ENCODE measurements at places on chromosomes 12 and 14.

- DNase-seq, result no peak
- no peak overlapping the region for H3K4me3 ChIP-seq
- peaks cover 6% of the 10 kb centered on the region for H3K4me1 ChIP-seq
- no peaks in the 10 kb centered on the region for H3K36me3 ChIP-seq
Measured at GRCh38 chr12:29672580-29672979, 111.2 kb downstream of the TMTC1 start.

GRCh38 chr12:28699029-28699428 lies 450.0 kb upstream of the FAR2 start:
- H3K36me3 ChIP-seq, result no peaks in the 10 kb centered on the region
- no peak overlapping the region for H3K27ac ChIP-seq
- no peaks in the 10 kb centered on the region for H3K4me1 ChIP-seq
- H3K4me3 ChIP-seq, result no peak overlapping the region
- H3K27me3 ChIP-seq, result no peaks in the 10 kb centered on the region

DNA sequence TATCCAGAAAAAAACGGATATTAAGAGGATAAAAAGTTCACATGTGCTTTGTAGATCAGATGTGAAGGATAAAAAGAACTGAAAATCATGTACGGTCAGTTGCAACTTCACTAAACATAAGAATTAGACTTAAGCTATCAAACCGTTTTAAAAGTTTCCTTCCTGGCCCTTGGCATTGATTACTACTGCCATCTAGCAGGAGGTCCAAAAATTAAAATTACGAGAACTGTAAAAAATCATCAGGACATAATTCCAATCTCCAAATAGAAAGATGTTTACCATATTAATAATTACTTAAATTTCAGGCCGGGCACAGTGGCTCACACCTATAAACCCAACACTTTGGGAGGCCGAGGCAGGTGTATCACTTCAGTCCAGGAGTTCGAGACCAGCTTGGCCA lies 7.9 kb downstream of the WDR89 start:
- H3K36me3 ChIP-seq, result no peaks in the 10 kb centered on the region
- H3K27ac ChIP-seq, result no peak overlapping the region
- H3K4me1 ChIP-seq, result no peaks in the 10 kb centered on the region
- H3K4me3 ChIP-seq, result no peak overlapping the region
- no peaks in the 10 kb centered on the region for H3K27me3 ChIP-seq

DNA sequence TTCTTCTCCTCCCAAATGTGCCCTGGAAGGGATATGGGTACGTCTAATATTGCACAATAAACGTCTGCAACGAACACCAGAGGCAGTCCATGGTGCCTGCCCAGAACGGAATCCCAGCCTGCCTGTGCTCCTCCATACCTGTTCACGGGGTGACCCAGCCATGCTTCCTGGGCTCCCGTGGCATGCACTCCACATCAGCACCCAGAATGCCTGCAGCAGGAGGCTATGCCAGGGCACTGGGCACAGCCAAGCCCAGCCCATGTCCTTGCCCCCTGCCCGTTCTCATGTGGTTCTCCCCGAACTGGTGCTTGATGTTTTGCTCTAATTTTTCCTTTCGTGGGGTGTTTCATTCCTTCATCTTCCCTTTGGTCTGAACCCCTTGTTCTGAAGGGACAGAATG lies 404.3 kb downstream of the BCL11B start:
- H3K4me3 ChIP-seq, result no peak overlapping the region
- no peaks in the 10 kb centered on the region for H3K4me1 ChIP-seq
- H3K27ac ChIP-seq, result no peak overlapping the region
- H3K36me3 ChIP-seq, result no peaks in the 10 kb centered on the region
- DNase-seq, result no peak
- H3K27me3 ChIP-seq, result no peaks in the 10 kb centered on the region

DNA sequence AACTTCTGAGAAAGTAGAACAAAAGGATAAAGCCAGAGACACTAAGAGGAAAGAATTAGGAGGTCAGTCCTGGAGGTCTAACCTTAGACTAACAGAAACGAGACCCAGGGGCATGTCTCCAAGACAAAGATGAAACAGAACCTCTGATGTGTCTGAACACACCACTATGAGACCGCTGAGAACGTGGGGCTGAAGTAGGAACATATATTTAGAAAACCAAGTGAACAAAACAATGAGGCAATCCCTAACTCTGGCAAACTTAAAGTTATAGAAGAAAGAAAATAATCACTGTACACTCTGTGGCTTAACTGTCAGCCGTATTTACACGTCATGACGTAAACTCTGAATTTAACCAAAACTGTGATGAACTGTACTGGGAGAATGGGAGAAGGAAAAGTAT lies 17.9 kb downstream of the KCTD10 start:
- H3K36me3 ChIP-seq, result peaks cover 38% of the 10 kb centered on the region
- H3K4me3 ChIP-seq, result peak overlapping the region; percentile 2
- H3K27ac ChIP-seq, result peak overlapping the region; percentile 99
- H3K27me3 ChIP-seq, result no peaks in the 10 kb centered on the region
- no peak for DNase-seq

DNA sequence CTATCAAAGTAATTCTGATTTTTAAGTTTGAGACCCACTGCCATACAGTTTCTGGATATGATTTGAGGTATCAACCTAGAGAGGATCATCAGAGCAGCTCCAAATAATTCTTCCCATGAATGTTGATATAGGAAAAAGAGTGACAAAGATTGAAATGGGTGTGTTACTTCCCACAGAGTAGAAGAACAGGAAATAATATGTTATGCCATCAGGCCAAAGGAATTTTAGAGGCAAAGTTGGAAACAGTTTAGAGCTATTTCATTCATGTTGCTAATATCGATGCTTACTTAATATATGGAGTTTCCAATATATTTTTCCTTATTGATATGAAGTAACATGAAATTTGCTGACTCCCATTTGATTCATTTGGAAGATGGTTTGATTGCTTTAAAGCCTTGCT lies 8.9 kb upstream of the MSRB3 start:
- H3K4me3 ChIP-seq, result no peak overlapping the region
- DNase-seq, result no peak
- H3K27me3 ChIP-seq, result no peaks in the 10 kb centered on the region
- H3K36me3 ChIP-seq, result no peaks in the 10 kb centered on the region

GRCh38 chr14:104398656-104399055 lies 180.9 kb upstream of the C14orf180 start:
- H3K27me3 ChIP-seq, result no peaks in the 10 kb centered on the region
- no peaks in the 10 kb centered on the region for H3K4me1 ChIP-seq
- no peak overlapping the region for H3K27ac ChIP-seq

- no peaks in the 10 kb centered on the region for H3K27me3 ChIP-seq
- H3K4me1 ChIP-seq, result no peaks in the 10 kb centered on the region
- DNase-seq, result no peak
- H3K27ac ChIP-seq, result no peak overlapping the region
Measured at GRCh38 chr14:82412545-82412944, 878.9 kb upstream of the SEL1L start.

DNA sequence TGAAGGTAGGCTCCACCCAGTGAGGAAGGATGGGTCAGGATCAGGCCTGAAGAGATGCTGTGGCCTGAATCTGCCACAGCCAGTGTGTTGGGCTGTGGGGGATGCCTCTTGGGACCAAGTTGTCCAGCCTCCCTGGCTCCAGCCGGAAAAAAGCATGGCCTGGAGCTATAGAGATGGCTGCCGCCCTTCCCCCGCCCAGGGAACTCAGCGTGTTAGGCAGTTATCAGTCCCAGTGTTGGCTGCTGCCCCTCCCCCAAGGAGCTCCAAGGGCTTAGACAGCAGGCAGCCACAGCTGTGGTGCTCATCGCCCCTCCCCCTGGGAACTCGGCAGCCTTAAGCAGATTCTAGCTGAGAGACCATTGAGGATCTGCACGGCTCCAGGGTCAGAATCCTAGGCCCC lies 158.0 kb downstream of the CAPZA3 start:
- H3K36me3 ChIP-seq, result no peaks in the 10 kb centered on the region
- no peak for DNase-seq
- H3K27ac ChIP-seq, result no peak overlapping the region
- no peak overlapping the region for H3K4me3 ChIP-seq
- no peaks in the 10 kb centered on the region for H3K27me3 ChIP-seq

GRCh38 chr12:110193196-110193595 lies 69.0 kb downstream of the IFT81 start:
- H3K36me3 ChIP-seq, result peaks cover 4% of the 10 kb centered on the region
- no peaks in the 10 kb centered on the region for H3K4me1 ChIP-seq
- H3K27ac ChIP-seq, result no peak overlapping the region
- no peak overlapping the region for H3K4me3 ChIP-seq
- DNase-seq, result no peak
- H3K27me3 ChIP-seq, result no peaks in the 10 kb centered on the region

DNA sequence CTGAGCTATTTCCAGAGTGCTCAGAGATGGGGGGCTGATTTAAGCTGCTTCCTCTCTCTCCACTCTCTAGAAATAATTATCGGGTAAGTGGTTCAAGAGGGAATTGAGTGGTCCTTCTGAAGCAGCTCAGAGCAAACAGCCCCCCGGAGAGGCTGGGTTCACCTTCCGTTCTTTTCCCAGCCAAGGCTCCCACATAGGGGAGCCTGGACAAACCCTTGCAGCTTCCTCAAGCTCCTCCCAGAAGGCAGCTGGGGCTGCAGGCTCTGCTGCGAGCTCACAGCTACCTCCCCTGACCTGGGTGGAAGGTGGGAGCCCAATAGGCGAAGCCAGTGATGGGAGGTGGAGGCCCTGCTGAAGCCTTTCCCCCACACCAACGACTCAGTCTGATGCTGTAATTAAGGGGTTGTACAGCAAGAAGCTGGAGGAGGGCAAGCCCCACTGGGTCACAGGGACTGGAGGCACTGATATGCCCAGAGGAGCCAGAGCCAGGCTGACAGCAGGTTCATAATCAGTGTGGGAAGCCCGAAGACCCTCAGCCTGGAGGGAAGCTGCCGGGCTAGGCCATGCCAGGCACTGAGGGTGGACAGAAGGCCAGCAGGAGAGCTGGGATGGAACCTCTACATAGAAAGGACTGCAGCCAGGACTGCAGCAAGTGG lies 52.4 kb downstream of the ARL6IP4 start:
- no peak for DNase-seq
- no peak overlapping the region for H3K4me3 ChIP-seq
- no peaks in the 10 kb centered on the region for H3K36me3 ChIP-seq
- H3K27me3 ChIP-seq, result no peaks in the 10 kb centered on the region
- H3K4me1 ChIP-seq, result no peaks in the 10 kb centered on the region
- H3K27ac ChIP-seq, result no peak overlapping the region
